Non-pigmented ciliary epithelial cell (primary cell): ENCODE measurements at places on chromosomes 5 and 9.

GRCh38 chr9:2655411-2655901 lies 33.9 kb downstream of the VLDLR start:
- DNase-seq = peak; percentile 84

GRCh38 chr5:120504057-120504456 lies 40.0 kb downstream of the PRR16 start:
- no peak for DNase-seq

DNA sequence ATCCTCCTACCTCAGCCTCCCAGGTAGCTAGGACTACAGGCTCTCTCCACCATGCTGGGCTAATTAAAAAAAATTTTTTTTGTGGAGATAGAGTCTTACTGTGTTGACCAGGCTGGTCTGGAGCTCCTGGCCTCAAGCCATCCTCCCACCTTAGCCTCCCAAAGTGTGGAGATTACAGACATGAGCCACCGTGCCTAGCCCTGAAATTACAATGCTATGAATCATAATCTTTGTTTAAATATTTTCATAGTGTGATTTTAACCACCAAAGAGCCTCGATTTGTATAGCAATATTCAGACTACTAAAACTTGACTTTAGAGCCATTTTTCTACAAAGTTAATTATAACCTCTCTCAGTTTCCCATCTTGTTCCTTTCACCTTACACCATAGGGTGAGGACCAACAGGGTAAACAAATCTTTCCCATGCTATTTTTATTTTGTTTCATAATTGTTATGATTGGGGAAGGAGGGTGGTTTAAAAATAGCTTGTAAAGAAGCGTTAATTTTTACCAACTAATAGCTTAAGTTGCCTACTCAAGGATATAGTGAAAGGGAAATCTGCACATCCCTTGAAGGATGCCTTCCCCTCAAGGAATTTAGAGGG lies 32.7 kb downstream of the UBE2D2 start:
- no peak for DNase-seq

DNA sequence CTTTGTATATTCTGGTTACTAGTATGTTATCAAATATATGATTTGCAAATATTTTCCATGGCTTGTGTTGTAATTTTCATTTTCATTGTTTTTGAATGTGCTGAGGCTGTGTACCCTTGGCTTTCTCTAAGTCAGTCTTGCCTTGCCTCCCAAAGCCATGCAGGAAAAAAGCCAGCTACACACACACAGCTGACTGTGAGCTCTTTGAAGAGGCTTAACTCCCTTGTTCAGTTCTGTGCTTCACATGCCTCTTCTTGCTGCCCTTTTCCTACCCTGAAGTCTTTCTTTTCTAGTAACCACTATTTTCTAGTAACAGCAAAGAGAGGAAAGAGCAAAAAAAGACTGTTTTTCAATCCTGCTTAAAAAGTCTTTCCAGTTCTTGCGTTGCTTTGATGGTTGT lies 53.9 kb downstream of the KCNN2 start:
- no peak for DNase-seq

GRCh38 chr5:7671381-7671993 lies 179.4 kb downstream of the CFAP90 start:
- DNase-seq = no peak

- no peak for DNase-seq
Measured at GRCh38 chr5:43073597-43074546, 33.8 kb upstream of the ANXA2R start.

DNA sequence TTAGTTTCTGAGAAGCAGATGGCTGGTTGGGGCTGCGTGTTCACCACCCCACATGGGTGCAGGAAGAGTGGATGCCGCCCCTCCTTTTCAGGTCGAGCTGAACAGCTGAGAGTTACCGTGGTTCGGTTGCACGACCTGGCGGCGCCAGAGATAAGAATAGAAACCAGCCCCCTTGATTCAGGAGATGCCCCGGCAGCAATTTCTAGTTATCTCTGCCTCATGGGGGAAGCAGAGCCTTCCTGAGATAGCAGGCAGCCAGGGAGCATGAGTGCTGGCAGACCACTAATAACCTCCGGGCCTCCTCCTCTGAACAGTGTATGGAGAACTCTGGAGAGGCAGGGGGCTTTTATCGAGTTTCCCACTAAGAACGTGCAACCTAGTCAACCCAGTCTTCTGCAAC lies 177.8 kb downstream of the NSG2 start:
- no peak for DNase-seq
